Astrocyte of the cerebellum (primary cell): ENCODE measurements at places on chromosomes 6 and 20.

GRCh38 chr6:159758031-159759001 is 3.5 kb upstream of the ACAT2 start:
- peak; percentile 6 for DNase-seq

GRCh38 chr20:61986762-61987321 is 78.8 kb downstream of the TAF4 start:
- DNase-seq = no peak

- no peak for DNase-seq
Measured at GRCh38 chr20:55174172-55174571, 698.8 kb downstream of the DOK5 start.

- DNase-seq = no peak
Measured at GRCh38 chr6:51725155-51725554, 362.3 kb downstream of the PKHD1 start.

DNA sequence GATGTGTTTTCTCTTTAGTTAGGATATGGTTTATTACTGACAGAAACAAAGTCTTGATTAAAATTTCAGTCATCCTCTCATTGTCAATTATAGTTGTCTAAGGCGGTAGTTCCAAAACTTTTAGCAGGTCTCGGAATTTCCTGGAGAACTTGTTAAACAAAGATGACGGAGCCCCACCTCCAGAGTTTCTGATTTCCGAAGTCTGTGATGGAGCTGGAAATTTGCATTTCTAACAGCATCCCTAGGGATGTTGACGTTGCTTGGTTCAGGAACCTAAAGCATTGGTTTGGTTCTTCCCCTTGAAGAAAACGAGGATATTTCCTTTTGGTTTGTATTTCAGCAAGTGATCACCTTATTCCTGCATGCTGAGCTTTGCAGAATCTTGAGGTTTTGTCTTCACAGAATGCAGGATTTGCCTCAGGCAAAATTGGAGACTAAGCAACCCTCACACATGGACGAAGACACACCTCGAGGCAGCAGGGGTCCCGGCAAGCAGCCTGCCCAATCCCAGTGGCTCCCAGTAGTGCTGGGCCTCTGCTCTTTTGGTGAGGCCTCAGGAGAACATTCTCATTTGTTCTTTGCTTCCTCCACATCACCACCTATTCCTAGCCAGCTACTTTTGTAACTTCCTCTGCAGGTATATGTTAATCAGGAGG is 187.1 kb upstream of the PHACTR1 start:
- DNase-seq = no peak

DNA sequence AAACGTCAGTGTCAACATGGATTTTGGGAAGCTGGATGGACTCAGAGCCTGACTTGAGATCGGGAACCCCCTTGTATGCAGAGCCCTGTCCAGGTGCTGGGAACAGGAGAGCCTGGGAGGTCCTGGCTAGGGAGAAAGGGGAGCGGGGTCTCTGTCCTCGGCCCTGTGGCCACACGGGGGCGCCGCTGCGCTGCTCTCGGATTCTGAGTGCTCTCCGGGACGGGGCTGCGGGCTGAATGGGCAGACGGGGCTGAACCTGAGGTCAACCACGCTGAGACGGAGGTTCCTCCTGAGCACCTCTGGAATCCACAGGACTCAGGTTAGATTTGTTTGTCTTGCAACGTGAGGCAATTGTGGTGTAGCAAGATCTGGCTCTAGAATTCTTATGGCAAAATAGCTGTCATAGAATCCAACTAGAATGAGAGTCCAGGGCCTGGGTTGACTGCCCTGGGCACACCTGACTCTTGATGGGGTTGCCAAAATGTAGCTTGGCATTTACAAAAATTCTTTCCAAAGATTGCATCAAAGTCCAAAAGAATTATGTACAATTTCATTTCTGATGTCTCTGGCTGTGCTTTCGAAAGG is 20.6 kb upstream of the HLA-F start:
- no peak for DNase-seq

DNA sequence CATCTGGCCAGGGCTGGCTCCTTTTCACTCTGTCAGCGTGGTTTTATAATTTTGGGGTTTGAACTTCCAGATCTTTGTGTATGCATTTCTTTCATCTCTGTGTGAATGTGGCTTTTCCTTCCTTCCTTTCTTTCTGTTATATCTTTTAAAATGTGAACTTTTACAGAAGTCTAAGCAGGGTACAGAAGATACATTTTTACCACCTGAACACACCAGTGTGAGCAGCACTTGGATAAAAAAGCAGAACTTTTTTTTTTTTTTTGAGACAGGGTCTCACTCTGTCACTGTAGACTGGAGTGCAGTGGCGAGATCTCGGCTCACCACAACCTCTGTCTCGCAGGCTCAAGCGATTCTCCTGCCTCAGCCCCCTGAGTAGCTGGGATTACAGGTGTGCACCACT is 20.5 kb downstream of the CEBPB start:
- DNase-seq = no peak

- DNase-seq = no peak
Measured at GRCh38 chr6:19844689-19845088, 7.5 kb downstream of the ID4 start.

DNA sequence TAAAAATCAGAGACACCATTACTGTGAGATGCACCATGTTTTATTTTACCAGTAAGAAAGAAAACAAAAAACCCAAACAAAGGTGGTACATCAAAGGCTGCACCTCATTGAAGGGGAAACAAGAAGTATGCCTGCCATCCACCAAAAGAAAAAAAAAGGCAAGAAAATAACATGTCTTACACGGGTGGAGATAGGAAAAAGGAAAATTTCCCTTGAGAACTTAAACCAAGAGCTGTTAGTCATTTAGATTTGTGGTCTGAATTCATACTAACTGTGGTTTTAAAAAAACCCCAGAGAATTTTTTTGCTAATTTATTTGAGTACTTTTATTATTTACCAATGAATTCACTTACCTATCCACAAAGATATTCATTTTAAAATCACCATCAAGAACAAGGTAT is 144.0 kb downstream of the LRRC1 start:
- peak; percentile 70 for DNase-seq

DNA sequence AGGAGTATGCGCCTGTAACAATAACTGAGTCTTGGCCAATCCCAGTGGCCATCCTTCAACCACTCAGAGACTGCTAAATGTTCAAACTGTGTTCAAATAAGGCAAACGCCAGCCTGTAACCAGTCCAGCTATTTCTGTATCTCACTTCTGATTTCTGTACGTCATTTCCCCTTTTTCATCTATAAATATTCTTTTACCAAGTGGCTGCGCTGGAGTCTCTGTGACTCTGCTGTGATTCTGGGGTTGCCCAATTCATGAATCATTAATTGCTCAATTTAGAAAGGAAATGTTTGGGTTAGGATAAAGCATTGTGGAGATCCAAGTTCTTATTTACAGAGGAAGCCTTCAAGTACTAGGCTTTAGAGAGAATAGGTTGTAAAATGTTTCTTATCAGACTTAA is 89.8 kb upstream of the UST start:
- DNase-seq = no peak
